ENCODE measurements at places on chromosomes 16 and 17.
A peak's percentile ranks its signal among the peaks of the same experiment; 100 is the strongest.

GRCh38 chr16:82899731-82900450 is 273.1 kb downstream of the CDH13 start:
- no peak for DNase-seq

DNA sequence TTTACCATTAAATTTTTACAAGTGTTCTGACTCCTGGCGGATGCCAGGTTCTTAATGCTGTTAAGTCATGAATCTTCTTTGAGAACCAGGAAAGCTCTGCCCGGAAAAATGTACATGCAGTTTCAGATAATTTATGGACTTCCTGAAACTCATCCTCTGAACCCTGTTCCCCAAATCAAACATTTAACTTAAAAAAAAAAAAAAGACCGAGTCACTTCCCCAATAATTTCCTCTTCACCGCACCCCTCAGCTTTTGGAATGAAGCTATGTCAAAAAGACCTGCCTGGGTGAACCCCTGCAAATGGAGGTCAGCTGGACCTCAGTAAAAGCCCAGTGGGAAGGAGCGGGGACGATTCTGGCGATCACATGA is 15.0 kb downstream of the ZNF232 start:
- no peak for DNase-seq

- DNase-seq: no peak
Measured at GRCh38 chr16:12188061-12188934, 211.8 kb downstream of the SNX29 start.

DNA sequence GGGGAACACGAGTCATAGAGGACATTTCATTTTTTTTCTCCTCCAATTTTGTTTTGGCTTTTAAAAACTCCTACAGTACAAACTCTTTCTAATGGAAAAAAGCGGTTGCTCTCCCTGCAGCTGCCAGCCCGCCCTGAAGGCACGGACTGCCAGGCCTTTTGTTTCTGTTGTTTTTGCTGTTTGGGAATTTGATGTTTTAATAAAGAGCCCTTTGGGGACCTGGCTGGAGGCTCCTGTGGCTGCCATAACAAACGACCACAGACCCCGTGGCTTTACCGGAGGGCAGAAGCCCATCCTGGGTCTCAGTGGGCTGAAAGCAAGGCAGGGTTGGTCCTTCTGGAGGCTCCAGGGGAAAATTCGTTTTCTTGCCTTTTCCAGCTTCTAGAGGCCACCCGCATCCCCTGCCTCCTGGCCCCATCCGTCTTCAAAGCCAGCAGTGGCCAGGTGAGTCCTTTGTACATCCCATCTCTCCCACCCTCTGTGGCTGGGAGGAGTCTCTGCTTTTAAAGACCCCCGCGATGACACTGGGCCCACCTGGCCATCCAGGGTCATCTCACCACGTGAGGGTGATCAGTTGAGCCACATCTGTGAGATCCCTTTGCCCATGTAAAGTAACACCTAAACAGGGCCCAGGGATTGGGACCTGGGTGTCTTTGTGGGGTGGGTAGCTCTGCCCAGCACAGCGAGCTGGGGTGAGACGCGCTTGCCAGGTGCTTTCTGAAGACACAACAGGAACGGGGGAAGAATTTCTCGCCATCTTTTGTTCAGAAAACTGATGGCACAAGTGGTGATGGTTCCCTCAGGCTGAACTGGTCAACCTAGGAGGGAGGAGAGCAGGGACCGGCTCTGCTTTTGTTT is 113.9 kb downstream of the BANP start:
- no peak for DNase-seq

- peak; percentile 91 for DNase-seq
Measured at GRCh38 chr16:48244080-48244862, at the start of gene LONP2. Gene LONP2, plus strand, starts transcription at chr16:48244300. Its CDS starts 89 bp downstream, at chr16:48244389.

GRCh38 chr17:22142091-22142490 is 449.8 kb downstream of the KCNJ18 start:
- no peak for DNase-seq

DNA sequence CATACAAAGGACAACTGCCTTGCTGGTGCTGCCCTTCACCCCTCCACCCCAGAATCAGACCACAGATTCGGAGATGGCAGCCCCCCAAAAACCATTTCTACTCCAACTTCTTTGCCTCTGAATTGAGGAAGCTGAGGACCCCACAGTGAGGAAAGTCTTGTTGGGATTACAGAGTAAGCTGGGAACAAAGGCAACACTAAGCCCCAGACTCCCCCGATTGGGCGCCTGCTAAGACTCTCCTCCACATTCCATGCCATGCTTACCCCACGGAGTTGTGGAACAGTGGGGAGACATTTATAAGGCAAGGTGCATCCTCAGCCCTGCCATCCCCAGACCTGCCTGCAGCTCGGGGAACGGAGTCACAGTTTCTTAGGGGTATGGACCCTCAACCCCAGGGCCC is 1.9 kb downstream of the GIT1 start:
- no peak for DNase-seq

DNA sequence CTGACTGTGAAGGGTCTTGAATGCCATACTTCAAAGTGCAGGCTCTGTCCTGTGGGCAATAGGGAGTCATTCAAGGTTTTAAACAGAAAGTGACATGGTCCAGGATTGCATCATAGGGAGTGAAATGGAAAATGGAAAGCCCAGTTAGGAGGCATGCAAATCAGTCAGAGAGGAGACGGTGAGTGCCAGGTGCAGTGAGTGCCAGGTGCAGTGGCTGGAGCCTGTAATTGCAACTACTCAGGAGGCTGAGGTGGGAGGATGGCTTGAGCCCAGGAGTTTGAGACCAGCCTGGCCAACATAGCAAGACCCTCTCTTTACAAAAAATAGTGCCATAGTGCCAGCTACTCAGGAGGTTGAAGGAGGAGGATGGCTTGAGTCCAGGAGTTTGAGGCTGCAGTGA is 35.2 kb upstream of the SIAH1 start:
- no peak for DNase-seq
